ENCODE measurements at places on chromosomes 1 and 21.

GRCh38 chr1:246794828-246795671 is 70.8 kb downstream of the SCCPDH start:
- no peak for DNase-seq

- no peak for DNase-seq
These were observed 6.1 kb downstream of the ATAD3A start for GRCh38 chr1:1517973-1518620.

- no peak for DNase-seq
These were observed 12.0 kb upstream of the KCNE2 start for GRCh38 chr21:34351786-34352241.

DNA sequence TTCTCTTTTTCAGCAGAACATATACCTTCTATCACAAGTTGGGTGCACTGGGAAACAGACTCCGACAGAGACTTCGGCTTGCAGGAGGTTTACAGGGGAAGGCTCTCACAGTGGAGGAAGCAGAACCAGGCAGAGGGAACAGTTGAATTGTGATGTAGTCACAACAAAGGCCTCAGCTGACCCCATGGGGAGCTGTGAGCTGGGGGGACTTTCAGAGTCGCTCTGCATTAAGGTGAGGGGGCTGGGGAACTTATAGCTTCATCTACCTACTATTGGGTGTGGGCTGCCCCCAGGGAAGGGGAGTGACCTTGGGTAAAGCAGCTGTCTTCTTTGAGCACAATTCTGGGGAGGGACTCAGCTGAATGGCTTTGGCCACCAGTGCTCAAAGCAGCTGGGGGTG is 94.9 kb upstream of the POU3F1 start:
- no peak for DNase-seq

DNA sequence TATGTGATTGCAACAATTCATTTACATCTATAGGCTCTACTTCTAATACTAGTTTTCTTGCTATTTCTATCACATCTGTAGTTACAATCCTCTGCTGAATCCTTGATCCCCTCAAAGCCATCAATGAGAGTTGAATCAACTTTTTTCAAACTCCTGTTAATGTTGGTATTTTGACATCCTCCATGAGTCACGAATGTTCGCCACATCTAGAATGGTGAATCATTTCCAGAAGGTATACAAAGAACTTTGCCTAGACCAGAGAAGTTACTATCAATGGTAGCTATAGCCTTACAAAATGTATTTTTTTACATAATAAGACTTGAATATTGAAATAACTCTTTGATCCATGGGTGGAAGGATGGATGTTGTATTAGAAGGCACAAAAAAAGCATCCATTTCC is 110.0 kb downstream of the AMY1C start:
- DNase-seq: no peak

- DNase-seq: no peak
These were observed 3.1 kb downstream of the CCDC190 start for GRCh38 chr1:162857850-162858249.

- DNase-seq: no peak
These were observed 924 bp downstream of the EXTL2 start for GRCh38 chr1:100893718-100894117.

GRCh38 chr1:3369446-3370076 is 84.9 kb upstream of the ARHGEF16 start:
- DNase-seq: no peak

- DNase-seq: no peak
These were observed 123.0 kb upstream of the IGSF21 start for GRCh38 chr1:17984583-17984982.

DNA sequence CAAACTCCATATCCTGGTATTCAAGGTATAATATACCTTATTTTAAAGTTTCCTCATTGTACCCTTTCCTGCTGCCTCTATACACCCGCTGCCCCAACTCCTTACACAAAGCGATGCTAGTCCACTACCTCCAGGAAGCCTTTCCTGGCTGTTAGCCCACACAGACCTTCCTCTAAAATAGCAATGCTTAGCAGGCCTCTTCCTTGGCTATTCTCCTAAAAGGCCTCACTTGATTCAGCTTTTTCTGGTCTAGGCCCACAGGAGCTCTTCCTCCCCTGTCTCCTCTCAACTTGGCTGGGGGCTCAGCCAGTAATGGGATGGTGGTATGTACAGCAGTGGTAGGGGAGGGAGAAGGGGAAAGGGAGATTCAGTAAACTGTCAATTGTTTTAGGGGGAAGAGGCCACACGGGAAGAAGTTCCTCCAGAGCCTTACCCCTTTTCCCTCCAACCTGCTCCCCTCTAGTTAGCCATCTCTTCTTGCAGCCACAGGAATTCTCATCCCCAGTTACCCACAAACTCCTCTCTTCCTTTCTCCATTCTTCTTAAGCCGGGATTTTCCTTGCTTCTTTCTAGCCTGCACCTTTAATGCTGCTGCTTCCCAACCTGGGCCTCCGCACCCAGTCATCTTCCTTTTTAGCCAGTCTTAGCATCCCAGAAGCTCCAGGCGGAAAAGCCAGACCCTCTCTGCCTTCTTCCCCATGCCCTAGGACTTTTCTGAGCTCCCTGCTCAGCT is 2.6 kb downstream of the LRRC41 start:
- no peak for DNase-seq

DNA sequence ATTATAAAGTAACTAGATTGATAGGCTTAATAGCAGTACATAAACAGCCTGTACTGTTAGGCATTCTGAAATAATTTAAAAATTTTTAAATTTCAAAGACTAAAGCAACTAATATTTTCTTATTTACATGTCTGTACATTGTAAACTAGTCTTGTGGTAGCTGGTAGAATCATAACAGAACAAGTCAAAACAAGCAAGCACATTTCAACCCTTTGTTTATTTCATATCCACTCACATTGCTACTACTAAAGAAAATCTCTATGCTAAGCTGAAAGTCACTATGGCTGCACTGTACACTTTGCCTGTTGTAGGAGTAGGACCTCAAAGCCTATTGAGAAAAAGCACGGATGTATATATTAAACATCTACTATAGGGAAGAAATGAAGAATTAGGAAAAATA is 738.2 kb upstream of the ADGRL4 start:
- DNase-seq: no peak

DNA sequence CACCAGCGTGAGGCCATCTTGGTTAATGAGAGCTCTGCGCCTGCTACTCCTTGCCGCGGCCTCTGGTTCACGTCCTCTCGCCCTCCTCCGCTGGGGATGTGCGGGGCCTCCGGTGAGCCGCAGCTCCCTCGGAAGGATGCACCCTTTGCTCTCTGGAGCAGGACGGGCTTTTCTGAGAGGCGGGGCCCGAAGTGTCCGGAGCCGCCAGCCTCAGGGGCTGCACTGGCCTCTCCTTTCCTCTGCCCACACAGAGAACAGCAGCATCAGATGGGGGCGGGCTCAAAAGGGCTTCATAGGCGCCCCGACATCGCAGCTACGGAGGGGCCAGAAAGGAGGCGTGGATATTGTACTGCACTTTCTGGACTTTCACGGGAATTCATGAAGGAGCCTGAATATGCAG is 284.7 kb downstream of the CAMTA1 start:
- DNase-seq: no peak

DNA sequence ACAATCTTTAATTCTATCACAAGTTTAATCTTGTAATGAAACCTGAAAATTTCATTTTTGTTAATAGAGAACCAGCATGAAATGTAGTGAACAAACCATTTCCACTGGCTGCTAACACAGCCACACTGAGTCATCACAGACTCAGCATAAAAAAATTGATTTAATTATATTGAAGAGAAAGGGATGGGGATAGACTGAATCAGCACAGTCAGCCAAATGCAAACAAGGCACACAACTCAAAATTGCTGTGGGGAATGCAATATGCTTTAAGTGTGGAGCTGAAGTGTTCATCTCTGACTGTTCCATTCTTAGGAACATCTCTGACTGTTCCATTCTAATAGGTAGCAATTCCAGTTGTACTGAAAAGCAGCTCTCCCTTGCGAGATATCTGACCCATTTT is 299.8 kb downstream of the MRPL39 start:
- no peak for DNase-seq

DNA sequence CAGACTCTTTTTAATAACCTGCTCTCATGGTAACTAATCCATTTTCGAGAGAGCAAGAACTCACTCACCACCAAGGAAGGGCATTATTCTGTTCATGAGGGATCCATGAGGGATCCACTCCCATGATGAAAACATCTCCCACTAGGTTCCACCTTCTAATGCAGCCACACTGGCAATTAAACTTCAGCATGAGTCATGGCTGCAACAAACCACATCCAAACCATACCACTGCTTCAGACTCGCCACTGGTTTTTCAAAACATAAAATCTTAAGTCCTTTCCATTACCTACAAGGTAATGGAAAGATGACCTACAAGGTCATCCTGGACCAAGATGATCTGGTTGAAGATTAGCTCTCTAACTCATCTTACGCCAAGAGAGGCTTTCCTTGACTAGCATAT is 405.1 kb downstream of the VAV3 start:
- no peak for DNase-seq

DNA sequence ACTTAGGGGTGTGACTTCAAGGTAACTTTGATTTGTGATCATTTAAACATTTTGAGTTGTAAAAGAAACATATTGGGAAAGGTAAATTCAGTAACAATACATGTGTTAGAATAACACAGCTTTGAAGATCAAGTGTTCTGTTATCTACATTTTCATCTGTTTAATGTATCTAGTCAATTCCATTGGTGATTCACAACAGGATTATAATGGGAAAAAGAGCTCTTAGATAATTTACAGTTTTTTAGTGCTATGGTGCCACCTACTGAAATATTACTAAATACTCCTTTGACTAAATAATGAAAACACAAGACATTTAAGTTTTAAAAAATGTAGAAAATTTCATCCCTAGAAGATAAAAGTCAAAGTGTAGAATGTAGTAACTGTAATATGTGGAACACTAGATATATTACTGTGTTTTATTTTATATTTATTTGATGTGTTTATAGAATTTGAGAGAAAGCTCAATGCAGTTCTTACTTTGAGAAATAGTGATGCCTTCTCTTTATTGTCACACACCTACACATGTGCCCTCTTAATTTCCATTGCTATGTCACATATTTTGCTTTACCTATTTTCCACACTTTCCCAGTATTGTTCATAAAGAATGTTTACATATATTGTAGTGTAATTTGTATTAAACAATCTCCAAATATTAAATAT is 47.4 kb downstream of the PTPRC start:
- DNase-seq: no peak

DNA sequence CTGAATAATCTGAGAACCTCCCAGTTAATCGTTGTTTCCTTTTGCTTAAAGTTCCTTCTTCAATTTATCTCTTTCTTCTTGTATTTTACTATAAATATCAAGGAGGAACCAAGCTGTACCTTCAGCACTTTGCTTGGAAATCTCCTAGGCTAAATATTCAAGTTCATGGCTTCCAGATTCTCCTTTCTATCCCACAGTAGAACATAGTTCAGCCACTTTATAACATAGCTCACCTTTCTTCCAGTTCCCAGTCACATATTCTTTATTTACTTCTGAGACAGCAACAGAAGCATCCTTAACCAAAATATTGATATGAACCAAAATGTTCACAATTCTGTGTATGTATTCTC is 11.0 kb downstream of the ZMYM4 start:
- DNase-seq: no peak

GRCh38 chr1:245589906-245590305 is 435.1 kb downstream of the KIF26B start:
- no peak for DNase-seq

DNA sequence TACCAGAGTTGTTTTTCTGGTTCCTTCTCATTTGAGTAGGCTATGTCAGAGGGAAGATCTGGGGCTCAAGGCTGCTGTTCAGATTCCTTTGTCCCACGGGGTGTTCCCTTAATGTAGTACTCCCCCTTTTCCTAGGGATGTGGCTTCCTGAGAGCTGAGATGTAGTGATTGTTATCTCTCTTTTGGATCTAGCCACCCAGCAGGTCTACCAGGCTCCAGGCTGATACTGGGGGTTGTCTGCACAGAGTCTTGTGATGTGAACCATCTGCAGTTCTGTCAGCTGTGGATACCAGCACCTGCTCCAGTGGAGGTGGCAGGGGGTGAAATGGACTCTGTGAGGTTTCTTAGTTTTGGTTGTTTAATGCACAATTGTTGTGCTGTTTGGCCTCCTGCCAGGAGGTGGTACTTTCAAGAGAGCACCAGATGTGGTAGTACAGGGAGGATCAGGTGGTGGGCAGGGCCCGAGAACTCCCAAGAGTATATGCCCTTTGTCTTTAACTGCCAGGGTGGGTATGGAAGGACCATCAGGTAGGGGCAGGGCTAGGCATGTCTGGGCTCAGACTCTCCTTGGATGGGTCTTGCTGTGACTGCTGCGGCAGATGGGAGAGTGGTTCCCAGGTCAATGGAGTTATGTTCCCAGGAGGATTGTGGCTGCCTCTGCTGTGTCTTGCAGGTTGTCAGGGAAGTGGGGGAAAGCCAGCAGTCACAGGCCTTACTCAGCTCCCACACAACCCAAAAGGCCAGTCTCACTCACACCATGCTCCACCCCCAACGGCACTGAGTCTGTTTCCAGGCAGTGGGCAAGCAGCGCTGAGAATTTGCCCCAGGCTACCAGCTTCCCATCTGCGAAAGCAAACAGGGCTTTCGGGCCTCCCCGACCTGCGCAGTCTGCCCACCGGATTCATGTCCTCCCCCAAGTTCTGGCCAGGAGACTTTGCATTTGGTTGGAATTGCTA is 64.2 kb downstream of the SERINC2 start:
- DNase-seq: no peak

- DNase-seq: no peak
These were observed 1.4 kb downstream of the ZNF670 start for GRCh38 chr1:247077213-247077612.

DNA sequence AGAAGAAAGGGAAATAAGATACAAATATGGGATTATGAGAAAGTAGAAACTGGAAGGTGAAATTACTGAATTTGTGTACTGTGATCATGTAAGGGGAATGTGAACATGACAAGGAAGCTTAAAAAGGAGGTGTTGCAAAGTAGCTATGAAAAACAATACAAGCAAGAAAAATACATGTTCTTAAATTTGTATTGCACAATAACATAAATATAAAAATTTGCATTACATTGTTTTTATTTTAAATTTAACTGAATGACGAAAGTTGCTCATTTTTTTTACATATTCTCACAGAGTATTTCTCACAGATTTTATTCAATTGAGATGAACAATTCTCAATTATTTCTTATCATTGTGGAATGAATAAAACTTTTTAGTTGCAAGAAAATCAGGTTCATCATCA is 874.8 kb downstream of the AMY1C start:
- DNase-seq: no peak

DNA sequence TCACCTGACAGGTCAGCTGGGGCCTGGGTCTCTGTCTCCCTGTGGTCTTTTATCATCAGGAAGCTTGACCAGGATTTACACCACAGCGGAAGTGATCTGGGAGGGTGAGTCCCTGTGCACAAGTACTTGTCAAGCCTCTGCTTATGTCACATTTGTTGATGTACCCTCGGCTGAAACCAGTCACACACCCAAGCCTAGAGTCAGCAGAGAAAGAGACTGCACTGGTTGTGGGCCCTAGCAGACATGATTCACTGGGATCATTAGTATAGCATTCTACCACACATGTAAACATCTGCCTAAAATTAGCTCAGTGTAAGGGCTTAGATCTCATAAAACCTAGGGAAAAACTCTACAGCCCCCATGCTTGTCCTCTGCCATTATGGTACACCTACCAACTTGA is 79.3 kb upstream of the LAMC2 start:
- no peak for DNase-seq

All from stimulated activated CD8-positive, alpha-beta memory T cell treated with anti-CD3 and anti-CD28 coated beads, Interleukin-7, amount 100 ng/mL, for 48 hours (primary cell).